ENCODE measurements at places on chromosomes 12 and 14.
A peak's percentile ranks its signal among the peaks of the same experiment; 100 is the strongest.

GRCh38 chr14:24613747-24614146 is 4.3 kb upstream of the GZMH start:
- no peak for DNase-seq

GRCh38 chr12:49298160-49298559 is 3.2 kb downstream of the PRPH start:
- peak; percentile 26 for DNase-seq

DNA sequence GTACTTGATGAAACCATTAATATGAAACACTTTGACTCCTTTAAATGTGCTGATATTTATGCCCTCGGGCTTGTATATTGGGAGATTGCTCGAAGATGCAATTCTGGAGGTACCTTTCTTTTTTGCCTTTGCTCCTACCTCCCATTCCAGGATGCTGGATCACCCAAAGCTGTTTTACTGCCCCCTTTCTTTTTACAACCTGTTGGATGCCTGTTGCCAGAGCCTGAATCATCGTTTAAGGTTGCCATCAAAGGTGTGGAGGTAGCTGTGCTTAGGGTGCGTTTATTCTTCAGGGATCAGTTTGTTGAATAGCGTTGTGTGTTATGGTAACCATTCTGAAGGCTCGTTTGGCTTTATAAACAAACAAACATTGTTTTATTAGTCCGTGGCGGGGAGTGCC is 19.9 kb upstream of the TAMALIN start:
- DNase-seq: no peak

- no peak for DNase-seq
These were observed 844.0 kb upstream of the LRFN5 start for GRCh38 chr14:40762685-40763084.

DNA sequence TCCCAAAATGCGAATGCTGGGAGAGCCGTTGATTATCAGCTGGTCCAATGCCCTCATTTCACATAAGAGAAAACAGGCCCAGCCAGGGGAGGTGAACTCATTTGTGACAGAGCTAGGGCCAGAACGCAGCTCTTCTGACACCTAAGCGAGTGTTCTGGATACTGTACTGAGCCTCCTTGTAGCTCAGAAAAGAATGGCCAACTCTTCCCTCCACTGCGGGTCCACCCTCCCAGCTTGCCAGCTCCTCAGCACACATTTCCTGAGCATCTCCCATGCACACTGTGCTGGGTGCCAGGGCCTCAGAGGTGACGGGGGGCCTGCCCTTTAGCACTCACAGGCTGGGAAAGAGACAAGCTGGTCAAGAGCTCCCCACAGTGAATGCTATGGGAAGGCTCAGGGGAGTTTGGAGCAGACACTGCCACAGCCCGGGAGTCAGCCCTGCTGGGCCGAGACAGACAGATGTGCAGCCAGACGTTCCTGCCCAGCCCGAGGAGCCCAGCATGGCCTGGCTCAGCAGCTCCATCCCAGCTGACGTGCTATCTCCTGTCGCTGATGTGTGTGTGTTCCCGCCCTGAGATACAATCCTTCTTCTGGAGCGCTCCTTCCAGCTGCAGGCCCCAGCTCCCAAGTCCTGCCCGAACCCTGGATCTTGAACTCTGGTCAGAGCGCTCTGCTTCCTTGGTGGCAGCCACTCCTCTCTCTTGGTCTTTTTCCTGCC is 3.5 kb downstream of the CMTM5 start:
- DNase-seq: no peak
